ENCODE measurements at places on chromosomes 7 and 10.

DNA sequence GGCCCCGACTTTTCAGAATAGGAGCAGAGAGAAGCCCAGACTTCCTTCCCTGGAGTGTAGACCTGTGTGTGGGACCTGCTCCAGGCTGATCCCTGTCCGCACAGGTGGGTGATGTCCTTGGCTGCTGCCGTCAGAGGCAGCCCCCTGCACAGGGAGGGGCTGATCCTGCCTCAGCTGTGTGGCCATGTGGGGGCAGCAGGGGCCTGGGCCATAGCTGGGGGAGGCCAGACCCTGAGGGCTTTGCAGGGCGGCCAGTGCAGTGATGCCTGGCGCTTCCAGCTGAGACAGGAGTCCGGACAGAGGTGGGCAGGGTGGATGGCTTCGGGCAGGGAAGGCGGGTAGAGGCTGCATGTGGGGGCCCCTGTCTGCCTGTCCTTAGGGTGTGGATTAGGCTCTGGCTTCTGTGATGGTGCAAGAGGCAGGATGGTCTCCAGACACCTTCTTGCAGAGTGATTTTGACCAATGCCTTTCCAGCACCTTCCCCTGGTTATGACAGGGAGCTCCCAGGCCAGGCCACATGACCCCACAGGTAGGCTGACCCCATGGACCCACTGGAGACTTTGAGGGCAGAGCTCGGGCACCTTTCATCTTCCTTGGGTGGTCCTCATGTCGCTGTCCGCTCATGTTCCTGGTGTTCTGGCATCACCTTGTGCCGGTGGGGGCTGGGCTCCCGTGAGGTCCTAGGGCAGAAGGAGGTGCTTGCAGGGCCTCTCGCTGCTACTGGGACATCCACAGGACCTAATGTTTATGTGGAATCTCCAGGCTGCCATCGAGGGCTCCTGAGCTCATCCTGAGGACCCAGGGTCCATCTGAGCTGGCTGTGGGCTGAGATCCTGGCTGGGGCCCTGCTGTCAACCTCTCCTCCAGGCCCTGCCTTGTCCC, 141.5 kb downstream of the ADCY1 start:
- DNase-seq = no peak

DNA sequence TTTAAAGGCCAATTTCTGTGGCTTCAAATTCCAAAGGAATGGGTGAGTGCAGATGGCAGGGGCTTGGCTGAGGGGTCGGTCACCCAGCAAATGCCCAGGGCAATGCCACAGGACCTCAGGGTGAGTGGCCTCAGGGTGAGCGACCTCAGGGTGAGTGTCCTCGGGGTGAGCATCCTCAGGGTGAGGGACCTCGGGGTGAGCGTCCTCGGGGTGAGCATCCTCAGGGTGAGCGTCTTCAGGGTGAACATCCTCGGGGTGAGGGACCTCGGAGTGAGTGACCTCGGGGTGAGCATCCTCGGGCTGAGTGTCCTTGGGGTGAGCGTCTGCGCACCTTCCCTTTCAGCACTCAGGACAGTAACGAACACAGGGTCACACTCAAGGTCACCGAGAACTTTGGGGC, 59.2 kb downstream of the ADARB2 start:
- DNase-seq = no peak

DNA sequence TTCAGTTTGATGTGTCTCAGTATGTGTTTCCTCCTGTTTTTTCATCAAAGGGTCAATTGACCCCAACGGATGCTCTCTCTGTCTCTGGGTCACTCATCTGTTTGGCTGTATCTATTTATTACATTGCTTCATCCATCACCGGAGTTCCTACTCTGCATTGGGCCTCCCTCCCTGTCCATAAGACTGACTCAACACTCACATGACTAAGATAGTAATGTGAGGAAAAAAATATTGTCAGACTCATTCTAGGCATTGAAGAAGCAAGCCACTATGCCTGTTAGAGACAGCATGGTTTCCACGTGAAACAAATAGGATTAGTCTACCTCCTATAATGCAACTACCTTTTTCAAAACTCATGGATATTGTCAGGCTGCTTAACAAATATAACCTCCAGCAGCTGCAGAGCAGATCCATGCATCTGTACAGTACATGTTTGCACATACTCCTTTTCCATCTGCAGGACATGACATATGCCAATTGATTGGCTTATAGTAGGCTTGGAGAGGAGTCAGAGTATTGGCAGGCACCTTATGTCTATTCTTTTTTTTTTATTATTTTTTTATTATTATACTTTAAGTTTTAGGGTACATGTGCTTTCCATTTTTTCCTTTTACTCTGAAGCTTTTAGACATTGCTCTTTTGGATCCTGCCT, 275.2 kb downstream of the LRRTM3 start:
- no peak for DNase-seq

DNA sequence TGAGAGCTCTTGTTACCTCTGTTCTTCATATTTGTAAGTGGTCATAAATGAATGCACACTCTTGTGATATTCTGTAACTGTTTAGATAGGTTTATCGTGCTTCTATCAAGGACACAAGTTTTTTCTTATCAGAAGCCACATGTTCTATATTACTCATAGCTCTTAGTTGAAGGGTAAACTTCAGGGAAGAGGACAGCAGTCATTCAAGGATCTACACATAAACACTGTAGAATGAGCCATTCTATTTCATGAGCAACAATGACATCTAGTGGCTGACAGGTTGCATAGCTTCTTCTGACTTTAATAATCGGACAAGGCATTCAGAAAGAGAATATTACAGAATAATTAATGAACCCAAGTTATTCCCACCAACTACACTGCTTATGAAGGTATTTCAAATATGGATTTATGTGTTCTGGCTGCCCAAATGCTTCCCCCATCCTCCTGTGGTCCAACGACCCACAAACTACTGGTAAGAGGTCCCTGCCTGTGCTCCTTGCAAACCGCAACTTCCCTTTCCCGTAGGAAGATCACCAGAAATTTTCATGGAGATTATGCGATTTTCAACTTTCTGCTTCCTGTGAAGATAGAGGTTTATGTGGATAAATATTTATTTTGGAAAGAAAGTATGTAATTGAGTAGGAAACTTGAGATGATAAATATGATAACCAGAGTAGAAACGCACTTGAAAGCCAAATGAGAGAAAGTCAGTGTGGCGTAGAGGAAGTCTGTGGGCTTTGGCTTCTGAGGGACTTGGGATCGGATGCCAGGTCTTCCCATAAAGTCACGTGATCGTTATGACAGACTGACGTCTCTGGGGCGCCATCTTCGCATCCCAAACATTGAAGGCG, 16.8 kb upstream of the ABCB5 start:
- no peak for DNase-seq

DNA sequence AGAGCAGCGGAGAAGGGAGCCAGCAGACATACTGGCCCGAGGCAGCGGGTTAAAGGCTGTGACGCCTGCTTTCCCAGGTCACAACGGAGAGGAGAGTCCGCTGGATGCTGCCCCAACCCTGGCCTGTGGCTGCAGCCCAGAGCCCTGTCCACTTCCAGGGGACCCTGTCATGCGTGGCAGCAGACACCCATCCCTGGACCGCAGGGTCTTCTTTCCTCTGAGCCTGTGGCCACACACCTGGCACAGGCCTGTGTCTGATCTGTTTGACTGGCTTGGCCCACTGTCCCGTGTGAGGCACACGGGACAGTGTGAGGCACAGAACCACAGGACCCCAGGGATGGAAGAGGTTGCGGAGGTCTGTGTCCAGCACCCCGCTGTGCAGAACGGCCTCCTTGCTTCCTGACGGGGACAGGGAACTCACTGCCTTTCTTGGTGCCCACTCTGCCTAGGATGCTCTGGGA, 42.4 kb downstream of the INSIG1 start:
- no peak for DNase-seq

- DNase-seq = no peak
Observed at GRCh38 chr7:17623546-17624185, 316.6 kb downstream of the SNX13 start.

DNA sequence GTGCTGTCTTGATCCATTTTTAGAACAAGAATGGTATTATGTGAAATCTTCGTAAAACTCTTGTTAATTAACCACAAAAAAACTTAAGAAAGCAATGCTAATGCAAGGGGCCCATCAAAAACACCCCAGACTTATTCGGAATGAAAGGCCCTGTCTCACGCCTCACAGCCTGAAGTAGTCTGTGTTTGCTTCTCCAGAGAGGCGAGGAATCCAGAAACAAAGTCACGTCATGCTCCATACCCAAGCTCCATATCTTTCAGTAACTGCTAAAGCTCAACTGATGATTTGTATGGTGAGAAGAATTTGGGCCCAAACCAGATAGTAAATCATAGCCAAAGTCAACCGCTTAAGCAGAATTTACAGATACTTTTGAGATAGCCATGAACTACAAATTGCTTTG, 155.4 kb downstream of the ATE1 start:
- no peak for DNase-seq

DNA sequence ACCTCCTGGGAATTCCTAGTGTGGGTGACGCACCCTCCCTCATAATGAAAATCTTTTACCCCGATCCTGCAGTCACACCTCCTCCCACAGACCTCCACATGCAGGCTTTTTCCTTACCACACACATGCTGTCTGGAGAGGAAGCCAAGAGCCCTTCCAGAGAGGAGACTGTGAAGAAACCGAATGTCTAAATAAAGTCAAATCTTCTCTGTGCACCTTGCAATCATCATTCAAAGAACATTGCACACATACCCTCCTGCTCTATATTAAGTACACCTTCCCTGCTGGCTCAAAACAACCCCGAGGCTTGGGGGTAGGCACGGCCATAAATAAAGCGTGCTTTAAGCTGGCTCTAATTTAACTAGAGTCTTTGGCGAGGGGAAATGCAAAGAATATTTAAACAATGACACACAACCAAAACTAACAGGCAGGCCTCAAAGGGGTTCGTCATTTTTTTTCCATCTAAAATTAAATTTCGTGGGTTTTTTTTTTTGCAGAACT, 34.9 kb downstream of the CALML3 start:
- DNase-seq = no peak

- DNase-seq = no peak
Observed at GRCh38 chr10:30503700-30504266, 69.8 kb downstream of the MAP3K8 start.

DNA sequence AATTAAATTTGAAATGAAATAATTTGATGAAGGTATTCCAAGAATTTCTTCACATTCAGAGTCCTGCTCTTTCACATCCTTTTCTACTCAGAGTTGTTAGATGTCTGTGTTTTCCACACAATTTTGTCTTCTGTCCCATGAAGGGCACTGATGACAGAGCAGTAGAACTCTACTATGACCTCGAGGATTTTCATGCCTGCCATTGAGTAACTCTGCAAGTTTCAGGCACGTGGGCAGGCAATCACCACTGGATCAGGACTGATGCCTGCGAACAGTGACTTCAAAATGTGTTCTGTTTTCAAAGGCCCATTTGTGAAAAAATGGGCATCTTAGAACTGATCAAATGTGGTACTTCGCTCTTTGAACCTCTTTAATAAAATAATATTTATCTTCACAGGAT, 91.1 kb downstream of the CDK6 start:
- DNase-seq = no peak
